ENCODE measurements at places on chromosomes 3 and 15.

- DNase-seq: no peak
These were observed 69.3 kb downstream of the TBC1D2B start for GRCh38 chr15:78007964-78008886.

DNA sequence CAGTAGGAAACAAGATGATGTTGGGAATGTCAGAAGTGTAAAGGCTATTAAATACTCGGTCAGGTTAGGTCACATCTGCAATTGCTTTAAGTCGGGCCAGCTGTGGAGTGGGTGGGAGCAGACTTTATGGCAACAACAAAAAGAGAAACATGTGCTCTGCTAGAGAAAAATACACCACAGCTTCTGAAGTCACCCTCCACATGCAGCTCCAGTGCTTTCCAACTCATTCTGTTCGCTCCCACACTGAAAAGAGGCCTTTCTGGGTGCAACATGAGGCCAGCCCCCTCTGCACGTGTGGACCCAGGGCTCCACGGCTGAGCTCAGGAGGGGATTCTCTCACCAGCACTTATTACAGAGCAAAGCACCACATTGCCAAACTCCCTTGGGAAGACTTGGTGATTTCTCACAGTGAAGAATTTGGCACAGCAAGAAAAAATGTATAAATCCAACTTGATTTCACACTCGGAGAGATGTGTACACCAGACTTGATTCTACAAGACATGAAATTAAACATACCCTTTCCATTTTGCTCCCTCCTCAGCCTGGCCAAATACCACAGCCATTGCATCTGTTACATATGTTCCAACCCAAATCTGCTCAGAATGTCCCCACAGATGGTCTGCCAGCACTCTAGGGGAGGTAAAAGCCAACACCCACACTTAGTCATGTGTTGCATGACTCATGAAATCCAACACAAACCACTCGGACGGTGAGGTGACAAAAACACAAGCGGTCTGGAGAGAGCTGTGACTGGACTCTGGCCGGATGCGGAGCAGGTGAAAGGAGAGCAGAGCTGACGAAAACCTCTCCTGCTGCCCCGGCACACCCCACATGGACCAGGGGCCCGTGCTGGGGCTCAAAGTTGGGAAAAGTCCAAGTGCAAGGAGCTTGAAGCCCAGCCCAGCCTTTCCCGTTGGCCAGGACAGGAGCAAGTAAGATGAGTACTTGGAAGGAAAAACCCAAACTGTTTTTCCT lies 74.6 kb downstream of the ITGB5 start:
- no peak for DNase-seq

DNA sequence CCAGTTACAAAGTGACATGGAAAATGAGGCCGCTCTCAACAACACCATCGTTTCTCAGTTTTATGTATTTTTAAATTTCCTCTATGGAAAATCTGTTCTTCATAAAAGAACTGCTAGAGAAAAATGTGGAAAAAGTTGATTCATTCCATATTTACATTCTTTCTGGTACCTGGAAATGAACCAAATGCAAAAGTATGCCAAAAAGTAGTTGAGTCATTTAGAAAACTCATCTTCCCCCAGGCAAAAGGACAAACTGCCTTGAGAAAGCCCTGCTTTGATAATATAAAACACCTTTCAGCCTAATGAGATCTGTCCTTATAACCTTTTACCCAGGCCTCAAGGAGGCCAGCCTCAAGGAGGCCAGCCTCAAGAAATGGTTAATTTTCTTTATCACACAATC lies 283.0 kb upstream of the VEPH1 start:
- no peak for DNase-seq

- DNase-seq: no peak
These were observed 67.7 kb downstream of the RARB start for GRCh38 chr3:25495726-25496253.

DNA sequence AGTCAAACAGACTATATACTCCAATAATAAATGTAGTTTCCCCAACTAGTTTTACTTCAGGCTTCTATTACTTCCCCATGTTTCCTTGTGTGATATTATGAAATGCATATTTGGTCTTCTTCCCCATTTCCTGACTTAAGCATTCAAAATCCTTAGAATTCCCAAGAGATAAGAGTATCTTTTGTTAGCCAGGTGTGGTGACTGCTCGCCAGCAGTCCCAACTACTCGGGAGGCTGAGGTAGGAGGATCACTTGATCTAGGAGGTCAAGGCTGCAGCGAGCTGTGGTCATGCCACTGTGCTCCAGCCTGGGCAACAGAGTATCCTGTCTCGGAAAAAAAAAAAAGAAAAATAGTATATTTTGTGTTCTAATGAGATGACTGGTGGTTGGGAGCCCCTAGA lies 72.7 kb upstream of the UBE2E2 start:
- no peak for DNase-seq

- DNase-seq: no peak
These were observed 584.3 kb downstream of the NSUN3 start for GRCh38 chr3:94647131-94647530.

- no peak for DNase-seq
These were observed 460.3 kb upstream of the PROK2 start for GRCh38 chr3:72245183-72245811.

GRCh38 chr15:33671456-33671855 lies 296.8 kb upstream of the CHRM5 start:
- DNase-seq: no peak

Data from NCI-H510A (cell line).